GM12878 (cell line): ENCODE measurements at places on chromosomes 6 and 20. TPM values are rescaled to one million over a fixed set of nuclear protein-coding genes. Genes with fewer than 3 reads are reported as not detected.

SGK2 gene
- 0.31 TPM in 1 of 2 replicates, not detected in the other for total RNA-seq

FOXQ1 gene
- 0.08 TPM in 1 of 2 replicates, not detected in the other for total RNA-seq

MCHR2 gene
- total RNA-seq: not detected in 2 replicates

VNN1 gene
- total RNA-seq: not detected in 2 replicates

C6orf52 gene
- 3.0 and 3.2 TPM in 2 replicates for total RNA-seq

TBP gene
- total RNA-seq: 18.3 and 19.6 TPM in 2 replicates

COL12A1 gene
- total RNA-seq: 0.29 and 0.69 TPM in 2 replicates

RNF39 gene
- total RNA-seq: not detected in 2 replicates

CPXM1 gene
- 0.90 and 1.1 TPM in 2 replicates for total RNA-seq

MATN4 gene
- not detected in 2 replicates for total RNA-seq

OR12D3 gene
- total RNA-seq: not detected in 2 replicates

TMEM181 gene
- 4.5 and 5.3 TPM in 2 replicates for total RNA-seq

SLC35D3 gene
- total RNA-seq: not detected in 2 replicates

SAMD5 gene
- 0.23 TPM in 1 of 2 replicates, not detected in the other for total RNA-seq

KCNQ5 gene
- total RNA-seq: 4.1 and 5.0 TPM in 2 replicates

LPIN3 gene
- total RNA-seq: 0.49 and 0.51 TPM in 2 replicates

CCM2L gene
- total RNA-seq: not detected in 2 replicates

PTCHD4 gene
- 0.05 TPM in 1 of 2 replicates, not detected in the other for total RNA-seq

RPS10 gene
- 2,325 and 2,481 TPM in 2 replicates for total RNA-seq

COL11A2 gene
- 0.51 and 0.53 TPM in 2 replicates for total RNA-seq

STMND1 gene
- total RNA-seq: not detected in 2 replicates

OOEP gene
- total RNA-seq: not detected in 2 replicates

RSPO3 gene
- total RNA-seq: not detected in 2 replicates

DLL1 gene
- 0.54 and 0.88 TPM in 2 replicates for total RNA-seq

HSPA1L gene
- total RNA-seq: 1.5 and 1.6 TPM in 2 replicates

BPIFB2 gene
- total RNA-seq: not detected in 2 replicates

GLP1R gene
- 0.05 TPM in 1 of 2 replicates, not detected in the other for total RNA-seq

ADAM33 gene
- not detected in 2 replicates for total RNA-seq

MCCD1 gene
- not detected in 2 replicates for total RNA-seq

HLA-DRB1 gene
- total RNA-seq: 718 and 768 TPM in 2 replicates

RGS17 gene
- total RNA-seq: not detected in 2 replicates

SCRT2 gene
- total RNA-seq: not detected in 2 replicates

NKAIN2 gene
- not detected in 2 replicates for total RNA-seq

GSTA2 gene
- not detected in 2 replicates for total RNA-seq

KHDC1 gene
- 5.3 and 6.4 TPM in 2 replicates for total RNA-seq

ESR1 gene
- 0.13 TPM in 1 of 2 replicates, not detected in the other for total RNA-seq

HTR1E gene
- total RNA-seq: not detected in 2 replicates

PRPH2 gene
- total RNA-seq: not detected in 2 replicates

SLA2 gene
- total RNA-seq: 1.7 and 2.1 TPM in 2 replicates

FKBP1C gene
- total RNA-seq: 1.3 and 1.5 TPM in 2 replicates

SLC9A8 gene
- 11.5 and 11.8 TPM in 2 replicates for total RNA-seq
